Frontal cortex (tissue), 4 donors: ENCODE measurements at places on chromosomes 1 and 21. TPM values are rescaled to one million over a fixed set of nuclear protein-coding genes. Genes with fewer than 3 reads are reported as not detected.

GRCh38 chr1:113303267-113303666 is 87.0 kb upstream of the MAGI3 start:
- DNase-seq, result no peak

DNA sequence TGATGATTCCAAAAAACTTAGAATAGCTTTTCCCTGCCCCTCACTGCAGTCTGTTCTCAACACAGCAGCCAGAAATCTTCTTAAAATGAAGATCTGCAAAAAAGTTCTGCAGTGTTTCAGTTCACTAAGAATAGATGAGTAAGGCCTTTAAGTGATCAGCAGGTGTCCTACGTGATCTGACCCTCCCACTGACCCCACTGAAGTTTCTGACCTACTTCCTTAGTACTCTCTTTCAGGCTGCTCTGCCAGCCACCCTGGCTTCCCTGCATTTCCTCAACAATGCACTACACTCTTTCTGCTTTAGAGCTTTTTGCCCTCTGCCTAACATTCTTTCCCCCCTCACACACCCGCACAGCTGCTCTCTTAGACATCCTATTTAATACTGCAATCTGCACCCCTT is 182.5 kb downstream of the AKT3 start:
- no peak for DNase-seq

GRCh38 chr1:63896755-63897154 is 122.9 kb downstream of the ROR1 start:
- no peak for DNase-seq

DNA sequence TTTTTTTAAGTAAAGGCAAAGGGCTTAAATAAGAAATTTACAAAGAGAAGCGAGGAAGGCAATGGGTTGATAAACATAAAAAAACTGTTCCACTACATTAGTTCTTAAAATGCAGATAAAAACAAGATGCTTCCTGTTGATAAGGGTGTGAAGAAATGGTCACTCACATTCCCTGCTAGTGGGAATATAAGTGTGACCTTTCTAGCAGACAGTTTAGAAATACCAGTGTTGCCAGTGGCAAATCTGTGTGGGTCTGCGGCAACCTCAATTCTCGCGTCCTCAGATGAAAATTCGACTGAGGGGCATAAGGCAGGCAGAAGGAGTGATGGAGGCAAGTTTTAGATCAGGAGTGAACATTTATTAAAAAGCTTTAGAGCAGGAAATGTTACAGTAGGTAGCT is 151.1 kb downstream of the NTNG1 start:
- no peak for DNase-seq

GRCh38 chr1:30318864-30319718 is 404.3 kb downstream of the MATN1 start:
- DNase-seq, result no peak

Gene B3GALT2
- 148 TPM for total RNA-seq

- DNase-seq, result no peak
These were observed 243.0 kb upstream of the LYPLAL1 start for GRCh38 chr1:218930472-218931241.
